ENCODE measurements at places on chromosomes 5 and 9.

- no peak for DNase-seq
Observed at GRCh38 chr5:94932259-94932658, 313.8 kb downstream of the SLF1 start.

- no peak for DNase-seq
Observed at GRCh38 chr9:135673941-135674340, 10.8 kb downstream of the LCN9 start.

DNA sequence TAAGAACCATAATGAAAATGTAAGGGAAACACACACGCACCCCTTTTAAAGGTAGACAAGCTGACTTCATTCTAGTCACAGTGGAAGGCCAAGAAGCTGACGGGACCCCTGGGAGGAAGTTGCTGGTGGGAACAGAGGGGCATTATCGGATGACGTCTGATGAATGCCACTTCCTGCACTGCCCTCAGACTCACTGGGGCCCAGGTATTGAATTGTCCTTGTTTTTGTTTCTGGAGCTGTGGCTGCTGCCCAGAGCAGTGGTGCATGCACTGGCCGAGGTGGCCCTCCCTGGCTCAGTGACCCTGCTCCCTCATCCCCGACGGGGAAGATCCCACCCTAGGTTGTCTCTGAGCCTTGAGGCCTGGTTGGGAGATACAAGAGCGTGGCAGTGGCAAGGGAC lies 15.3 kb upstream of the RPL26L1 start:
- DNase-seq: no peak

DNA sequence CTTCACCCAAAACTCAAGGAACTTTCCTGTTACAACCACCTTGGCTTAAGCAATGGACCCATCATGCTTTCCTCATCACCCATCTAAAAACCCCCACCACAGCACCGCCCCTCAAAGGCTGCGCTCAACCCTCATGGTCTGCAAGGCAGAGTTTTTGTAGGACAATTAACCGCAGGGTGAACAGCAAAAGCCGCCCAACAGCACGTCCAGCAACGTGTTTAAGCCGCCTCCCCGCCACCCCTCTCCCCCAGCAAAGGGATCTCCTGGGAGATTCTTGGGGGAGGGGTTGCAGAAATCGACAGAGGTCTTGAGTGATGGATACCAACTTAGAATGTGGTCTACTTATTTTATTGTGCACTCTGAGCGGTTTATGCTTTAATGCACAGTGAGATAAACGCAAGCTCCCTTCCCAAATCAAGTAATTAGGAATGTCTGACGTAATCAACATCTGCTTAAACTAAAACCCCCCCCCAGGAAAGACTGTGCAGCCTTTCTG lies 1.9 kb downstream of the ROR2 start:
- no peak for DNase-seq

- no peak for DNase-seq
Observed at GRCh38 chr5:154388842-154389241, 57.0 kb upstream of the SAP30L start.

GRCh38 chr9:7756088-7756487 lies 43.5 kb downstream of the DMAC1 start:
- no peak for DNase-seq

DNA sequence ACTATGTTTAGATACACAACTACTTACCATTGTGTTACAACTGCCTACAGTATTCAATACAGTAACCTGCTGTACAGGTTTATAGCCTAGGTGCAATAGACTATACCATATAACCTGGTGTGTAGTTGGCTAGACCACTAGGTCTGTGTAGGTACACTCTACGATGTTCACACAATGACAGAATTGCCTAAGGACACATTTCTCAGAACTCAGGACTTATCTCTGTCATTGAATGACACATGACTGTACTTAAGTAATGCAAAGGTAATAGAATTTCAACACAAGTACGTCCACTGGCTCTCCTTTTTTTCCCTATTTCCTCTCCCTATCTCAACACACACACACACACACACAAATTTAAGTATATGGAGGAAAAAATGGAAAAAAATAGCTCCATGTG lies 385.6 kb downstream of the CTNND2 start:
- no peak for DNase-seq

- DNase-seq: no peak
Observed at GRCh38 chr5:27026801-27027200, 11.6 kb downstream of the CDH9 start.

DNA sequence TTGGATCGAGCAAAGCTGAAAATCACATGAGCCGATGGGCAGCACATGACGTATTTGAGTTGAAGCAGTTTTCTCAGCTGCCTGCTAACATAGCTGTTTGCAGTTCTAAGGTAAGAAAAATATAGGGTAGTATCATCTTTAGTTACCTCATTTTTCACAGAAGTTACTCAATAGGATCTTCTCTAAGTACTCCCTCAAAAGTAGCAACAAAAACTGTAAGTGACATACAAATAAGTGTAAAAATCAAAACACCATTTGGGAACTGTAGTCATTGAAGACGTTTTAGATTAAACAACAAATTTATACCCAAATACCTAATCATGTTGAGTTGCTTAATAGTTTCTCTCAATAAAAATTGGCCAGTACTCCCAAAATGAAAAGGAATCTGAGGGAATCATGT lies 102.6 kb downstream of the ERCC6L2 start:
- DNase-seq: no peak

GRCh38 chr5:143554187-143554717 lies 150.8 kb upstream of the NR3C1 start:
- no peak for DNase-seq

DNA sequence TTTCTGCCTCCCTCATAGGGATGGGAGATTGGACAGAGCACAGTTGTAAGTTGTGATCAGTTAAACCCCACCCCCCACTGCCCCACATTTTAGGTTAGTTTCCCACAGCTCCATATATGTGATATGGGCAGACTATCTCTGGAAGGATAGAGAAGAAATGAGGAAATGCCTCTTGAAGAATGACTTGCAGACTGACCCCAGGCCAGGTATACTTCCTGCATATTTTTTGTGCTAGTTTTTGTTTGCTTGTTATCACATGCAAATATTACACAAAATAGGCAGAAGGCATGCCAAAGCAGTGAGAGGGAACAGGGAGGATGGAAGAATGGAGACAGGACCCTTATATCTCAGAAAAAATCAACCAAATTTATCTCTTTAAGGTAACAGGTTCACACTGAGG lies 10.1 kb upstream of the GLRX start:
- no peak for DNase-seq

GRCh38 chr5:171710451-171711024 lies 75.1 kb upstream of the SMIM23 start:
- no peak for DNase-seq

DNA sequence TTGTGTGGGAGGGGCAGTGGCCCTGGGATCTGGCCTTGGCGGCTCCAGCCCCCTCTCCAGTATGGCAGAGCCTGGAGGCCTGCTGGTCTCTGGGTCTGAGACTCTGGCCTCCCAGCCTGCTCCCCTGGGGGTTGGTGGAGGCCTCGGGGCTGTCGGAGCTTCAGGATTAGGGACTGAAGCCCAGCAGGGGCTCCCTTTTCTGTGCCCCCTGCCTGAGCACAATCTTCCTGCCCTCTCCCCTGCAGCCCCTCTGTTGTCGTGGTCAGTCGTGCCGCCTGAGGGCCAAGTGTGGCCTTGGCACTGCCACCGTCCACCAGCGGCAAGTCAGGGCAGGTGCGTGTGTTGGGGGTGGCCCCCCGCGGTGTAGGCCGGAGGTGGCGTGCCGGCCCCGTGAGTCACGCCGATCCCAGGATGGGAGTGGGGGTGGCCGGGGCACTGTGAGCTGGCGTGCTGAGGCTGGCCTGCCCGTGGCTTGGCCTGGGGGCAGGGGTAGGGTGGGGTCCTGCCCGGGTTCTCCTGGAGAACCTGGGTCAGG lies 53.6 kb downstream of the RXRA start:
- DNase-seq: no peak

GRCh38 chr9:124354346-124355038 lies 60.8 kb downstream of the PSMB7 start:
- DNase-seq: no peak

- no peak for DNase-seq
Observed at GRCh38 chr5:113234546-113234945, 200.2 kb downstream of the TSSK1B start.

DNA sequence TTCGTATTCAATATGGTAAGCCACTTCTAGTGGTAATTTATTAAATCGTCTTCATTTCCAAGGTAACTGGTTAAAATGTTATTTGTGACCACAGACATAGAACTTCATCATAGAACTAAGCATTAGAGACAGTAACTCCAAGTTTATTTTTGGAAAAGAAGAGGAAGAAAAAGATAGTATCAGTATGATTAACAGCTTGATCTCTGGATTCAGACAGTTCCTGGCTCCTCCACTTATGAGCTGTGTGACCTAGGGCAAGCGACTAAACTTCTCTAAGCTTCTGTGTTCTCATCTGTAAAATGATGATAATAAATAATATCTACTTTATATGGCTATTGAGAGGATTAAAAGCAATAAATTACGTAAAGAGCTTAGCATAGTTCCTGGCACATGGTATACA lies 29.8 kb upstream of the TNPO1 start:
- no peak for DNase-seq

GRCh38 chr5:43041110-43041668 lies 1.1 kb upstream of the ANXA2R start:
- DNase-seq: no peak

GRCh38 chr5:64040490-64040889 lies 78.2 kb upstream of the HTR1A start:
- DNase-seq: no peak

DNA sequence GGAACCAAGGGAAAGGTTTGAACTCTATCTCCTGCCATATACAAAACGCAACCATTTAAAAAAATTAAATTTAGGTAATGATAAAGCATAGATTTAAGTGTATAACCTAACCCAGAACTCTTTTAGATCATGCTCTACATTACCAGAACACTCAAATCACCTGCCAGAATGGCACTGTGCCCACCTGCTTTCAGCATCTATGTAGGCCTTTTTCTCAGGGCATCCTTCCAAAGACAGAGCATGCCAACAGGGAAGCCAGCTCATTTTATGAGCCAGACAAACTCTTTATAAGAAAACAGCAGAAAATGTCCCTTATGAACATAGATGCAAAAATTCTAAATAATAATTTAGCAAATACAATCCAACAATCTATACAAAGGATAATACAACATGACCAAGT lies 47.9 kb upstream of the SMAD5 start:
- no peak for DNase-seq

DNA sequence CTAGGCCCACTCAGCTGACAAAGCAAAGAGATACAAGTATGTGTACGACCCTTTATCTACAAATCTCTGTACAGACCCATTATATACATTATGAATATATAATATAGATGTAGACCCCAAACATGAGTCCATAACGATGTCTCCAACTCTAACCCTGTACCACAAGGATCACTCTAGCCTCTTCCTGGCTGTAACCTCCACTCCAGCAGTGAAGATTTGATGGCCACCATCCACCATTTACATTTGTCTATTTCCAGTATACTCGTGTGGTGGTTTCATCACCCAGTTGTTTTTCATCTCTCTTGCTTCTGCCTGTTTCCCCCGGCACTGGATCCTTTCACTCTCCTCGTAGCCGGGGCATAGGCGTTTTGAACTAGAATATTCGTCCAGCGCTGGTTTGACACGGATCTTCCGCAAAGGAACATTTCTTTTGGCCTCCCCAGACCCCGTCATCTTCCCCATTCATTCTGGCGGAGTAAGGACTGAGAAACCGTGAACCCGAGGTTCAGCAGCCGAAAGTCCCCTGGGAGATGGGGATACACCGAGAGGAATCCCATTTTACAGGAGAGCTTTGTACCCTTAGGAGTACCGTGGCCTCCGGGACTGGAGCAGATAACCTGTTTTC lies 828 bp upstream of the TRIO start:
- DNase-seq: no peak

- no peak for DNase-seq
Observed at GRCh38 chr9:110161940-110162339, 46.0 kb downstream of the C9orf152 start.

Measured in cortex of kidney (tissue), 1 donor.